ENCODE measurements at places on chromosomes 3 and 15.

DNA sequence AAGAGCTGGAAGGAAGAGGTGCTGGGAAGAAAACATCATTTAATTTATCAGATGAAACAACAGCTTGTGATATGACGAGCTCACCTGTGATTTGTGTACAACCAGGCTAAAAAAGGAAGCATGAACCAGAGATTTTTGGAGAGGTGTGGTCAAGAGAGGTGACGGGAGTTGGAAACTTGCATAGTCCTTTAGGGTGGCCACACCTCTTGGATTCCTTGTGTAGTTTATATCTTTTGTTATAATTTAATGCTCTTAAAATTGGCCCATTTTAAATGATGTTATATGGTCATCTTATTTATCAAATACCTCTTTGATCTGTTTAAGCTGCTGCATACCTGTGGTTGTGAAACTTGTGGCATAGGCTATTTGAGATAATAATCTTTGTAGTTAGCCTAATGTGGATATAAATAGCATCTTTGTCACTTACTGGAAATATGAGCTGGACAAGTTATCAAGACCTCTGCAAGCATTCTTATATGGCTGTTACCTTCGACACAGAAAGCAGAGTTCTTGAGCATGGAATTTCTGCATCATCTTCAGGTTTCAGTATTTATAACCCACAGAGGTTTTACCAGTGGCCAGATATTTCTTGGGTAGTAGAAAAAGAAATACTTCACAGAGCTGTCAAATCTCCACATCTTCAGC is 49.1 kb downstream of the IL1RAP start:
- no peak for DNase-seq

DNA sequence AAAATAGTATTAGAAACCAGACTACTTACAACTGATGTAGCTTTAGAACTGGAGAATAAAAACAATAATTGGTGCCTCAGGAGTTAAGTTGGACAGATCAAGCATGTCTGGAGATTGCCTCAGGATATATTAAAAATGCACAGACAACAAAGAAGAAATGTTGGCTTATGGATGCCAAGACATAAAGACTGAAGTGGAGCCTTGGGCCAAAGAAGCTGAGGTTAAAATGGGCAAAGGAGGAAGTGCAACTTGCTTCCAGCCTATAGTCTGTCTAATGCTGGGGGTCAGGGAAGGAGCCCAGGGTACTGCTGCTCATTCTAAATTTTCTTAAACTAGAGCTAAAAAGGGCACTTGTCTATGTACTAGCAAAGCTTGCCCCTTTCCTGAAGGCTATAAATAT is 77.5 kb downstream of the ESYT3 start:
- no peak for DNase-seq

DNA sequence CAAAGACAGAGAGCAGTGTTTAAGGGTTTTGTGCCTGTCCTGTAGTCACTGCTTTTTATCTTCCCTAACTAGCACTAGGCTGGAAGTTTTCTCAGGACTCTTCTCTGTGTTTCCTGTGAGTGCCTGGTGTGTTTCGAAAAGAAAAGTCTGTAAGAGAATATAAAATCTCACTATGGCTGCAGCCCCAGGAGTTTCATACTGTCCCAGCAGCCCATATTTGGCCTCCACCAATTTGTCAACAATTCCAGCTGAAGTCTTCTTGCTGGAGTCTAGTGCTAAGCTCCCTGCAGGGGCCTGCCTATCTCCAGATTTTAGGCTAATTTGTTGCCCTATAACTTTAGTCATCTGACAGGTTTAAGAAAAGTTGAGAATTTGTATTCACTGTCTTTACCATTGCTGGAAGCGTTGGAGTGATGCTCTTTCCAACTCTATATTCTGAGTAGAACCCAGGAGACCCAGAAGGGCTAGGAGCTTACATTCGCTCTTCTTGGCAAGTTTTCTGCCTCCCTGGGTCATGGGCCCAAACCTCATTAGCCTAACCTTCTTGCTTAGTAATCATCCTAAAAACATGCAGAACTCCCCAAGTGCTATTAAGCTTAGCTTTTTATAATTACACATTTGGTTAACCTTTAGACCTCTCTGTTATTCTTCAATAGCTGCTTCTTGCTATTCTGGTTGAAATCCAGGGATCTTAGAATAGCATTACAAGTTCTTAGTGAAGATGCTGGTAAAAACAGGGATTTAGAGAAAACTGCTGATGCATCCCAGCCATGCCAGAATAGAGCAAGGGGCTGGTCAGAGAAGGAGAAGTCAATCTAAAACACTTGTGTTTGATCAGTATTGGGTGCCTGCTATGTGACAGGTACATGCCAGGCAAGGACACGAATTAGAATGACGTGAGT is 283.1 kb downstream of the NEK10 start:
- DNase-seq, result no peak

- DNase-seq, result no peak
Measured at GRCh38 chr3:158395421-158395820, 175.6 kb upstream of the MLF1 start.

GRCh38 chr3:140453750-140454149 is 224.1 kb upstream of the TRIM42 start:
- no peak for DNase-seq

- no peak for DNase-seq
Measured at GRCh38 chr3:52539010-52539653, 2.7 kb downstream of the UQCC5 start.

DNA sequence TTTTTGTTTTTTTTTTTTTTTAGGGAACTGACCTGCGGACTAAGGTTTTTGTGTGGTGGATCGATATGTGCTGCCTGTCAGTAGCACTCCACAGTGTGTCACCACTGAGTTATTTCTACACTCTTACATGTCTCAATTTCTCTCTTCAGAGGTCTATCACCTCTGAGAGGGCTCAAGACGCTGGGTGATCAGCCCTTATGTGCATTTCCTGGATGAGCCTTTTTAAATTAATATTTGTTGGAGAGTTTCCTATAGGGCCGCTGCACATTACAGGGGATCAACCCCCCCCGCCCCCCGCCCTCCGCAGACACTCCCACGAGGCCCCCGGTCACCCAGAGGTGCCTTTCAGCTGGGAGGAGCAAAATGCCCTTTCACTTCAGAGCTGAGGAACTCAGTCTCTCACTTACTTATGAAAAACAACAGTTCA is 34.5 kb upstream of the AP4E1 start:
- DNase-seq, result no peak

DNA sequence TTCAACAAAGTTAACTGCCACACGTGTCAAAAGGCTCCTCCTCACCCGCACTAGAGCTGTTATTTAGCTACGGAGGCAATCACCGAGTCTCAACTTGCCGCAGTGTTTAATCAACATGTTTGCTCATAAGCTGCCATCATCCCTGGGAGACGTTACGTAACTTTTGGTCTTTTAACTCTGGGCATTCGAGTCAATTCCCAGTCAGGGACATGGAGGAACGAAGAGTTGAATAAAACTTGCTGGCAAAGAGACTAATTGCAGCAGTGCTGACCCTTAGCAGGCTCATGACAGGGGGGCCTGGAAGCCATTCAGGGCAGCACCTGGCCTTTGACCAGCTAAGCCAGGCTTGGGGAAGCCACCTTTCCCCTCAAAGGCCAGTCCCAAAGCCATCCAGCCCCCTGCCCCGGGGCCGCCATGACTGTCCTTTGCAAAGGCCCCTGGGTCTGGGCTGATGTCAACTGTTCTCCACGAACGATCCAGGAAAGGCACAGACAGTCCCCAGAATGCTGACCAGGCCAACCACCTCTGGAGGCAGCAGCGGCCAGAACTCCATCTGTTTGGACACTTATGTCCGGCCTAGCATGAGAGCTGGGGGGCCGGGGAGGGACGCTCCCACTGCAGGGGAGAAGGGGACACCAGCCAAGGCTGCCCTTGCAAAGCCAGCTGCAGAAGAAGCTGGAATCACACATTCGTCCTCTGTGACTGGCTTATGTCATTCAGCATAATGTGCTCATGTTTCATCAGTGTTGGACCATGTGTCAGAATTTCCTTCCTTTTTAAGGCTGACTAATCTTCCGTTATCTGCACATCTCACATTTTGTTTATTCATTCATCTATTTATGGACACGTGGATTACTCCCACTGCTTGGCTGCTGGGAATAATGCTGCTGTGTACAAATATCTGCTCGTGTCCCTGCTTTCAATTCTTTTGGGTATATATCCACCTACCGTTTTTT is 43.7 kb downstream of the PCSK6 start:
- no peak for DNase-seq

GRCh38 chr3:171093462-171093861 is 66.9 kb upstream of the SLC2A2 start:
- no peak for DNase-seq

DNA sequence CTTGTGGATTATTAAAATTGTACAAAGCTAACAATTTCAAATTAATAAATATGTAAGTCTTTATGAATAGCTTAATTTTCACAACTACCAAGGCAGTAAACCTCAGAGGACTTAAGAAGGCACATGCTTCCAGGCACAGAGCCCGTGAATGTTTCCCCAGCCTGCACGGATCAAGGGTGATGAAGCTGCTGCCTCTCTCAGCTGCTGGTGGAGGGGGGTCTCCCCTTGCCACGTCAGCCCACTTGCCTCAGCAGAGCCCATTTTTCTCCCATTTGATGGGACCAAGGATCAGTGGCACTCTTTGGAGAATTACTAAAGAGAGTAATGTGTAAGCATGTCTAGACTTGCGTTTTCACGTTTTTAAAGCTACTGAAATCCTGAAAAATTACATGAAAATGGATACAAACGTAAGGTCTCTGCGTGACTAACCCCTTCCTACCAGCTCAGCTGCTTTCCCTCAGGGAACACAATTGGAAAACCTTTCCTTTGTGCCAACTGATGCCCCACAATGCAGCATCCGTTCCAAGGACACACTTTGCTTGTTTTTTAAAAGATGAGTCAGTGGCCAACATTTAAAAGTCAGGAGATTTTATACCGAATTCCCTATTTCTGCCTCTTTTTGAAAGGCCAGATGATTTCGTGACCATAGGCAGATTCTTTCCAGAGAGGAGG is 494.1 kb downstream of the GABRG3 start:
- DNase-seq, result no peak

- DNase-seq, result peak; percentile 12
Measured at GRCh38 chr3:89314454-89315098, 207.2 kb downstream of the EPHA3 start.

- DNase-seq, result peak; percentile 26
Measured at GRCh38 chr3:152232001-152232400, 36.7 kb upstream of the MBNL1 start.

DNA sequence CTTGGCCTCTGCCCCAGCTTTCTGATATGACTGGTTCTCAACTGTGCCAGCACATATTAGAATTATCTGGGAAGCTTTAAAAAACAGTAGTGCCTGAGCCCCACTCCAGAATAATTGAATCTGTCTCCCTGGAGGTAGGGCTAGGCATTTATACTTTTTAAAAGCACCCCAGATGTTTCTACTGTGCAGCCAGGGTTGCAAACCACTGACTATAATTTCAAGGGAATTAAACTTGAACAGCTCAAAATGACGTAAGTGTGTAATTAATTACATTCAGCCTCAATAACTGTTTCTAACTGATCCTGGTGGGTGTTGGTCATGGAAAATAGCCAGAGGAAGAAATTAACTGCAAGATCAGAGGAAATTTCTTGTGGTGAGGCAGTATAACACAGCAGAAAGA is 4.4 kb upstream of the IRAK2 start:
- DNase-seq, result no peak

- no peak for DNase-seq
Measured at GRCh38 chr3:188178293-188178936, 24.5 kb downstream of the LPP start.

GRCh38 chr3:4752201-4753072 is 226.8 kb upstream of the BHLHE40 start:
- DNase-seq, result no peak

- no peak for DNase-seq
Measured at GRCh38 chr3:142638291-142638690, 42.1 kb downstream of the PLS1 start.

GRCh38 chr3:164918905-164919304 is 159.4 kb downstream of the SI start:
- DNase-seq, result no peak

DNA sequence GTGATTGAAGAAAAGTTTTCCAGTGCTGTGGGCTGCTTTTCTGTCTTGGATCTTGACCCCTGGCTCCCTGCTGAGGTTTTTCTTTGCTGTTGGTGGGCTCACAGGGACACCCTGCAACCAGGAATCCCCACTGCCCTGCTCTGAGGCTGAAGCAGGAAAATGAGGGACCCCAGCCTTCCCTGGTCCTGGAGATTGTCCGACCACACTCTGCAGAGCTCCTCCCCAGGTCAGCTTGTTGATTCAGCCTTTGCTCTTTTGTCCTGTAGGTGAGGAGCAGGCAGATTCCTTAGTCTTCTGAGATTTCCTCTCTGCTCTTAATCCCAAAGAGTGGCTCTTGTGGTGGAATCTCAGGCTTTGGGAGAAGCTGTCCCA is 194.5 kb downstream of the RPLP1 start:
- DNase-seq, result no peak

GRCh38 chr3:67414740-67415139 is 239.7 kb downstream of the SUCLG2 start:
- DNase-seq, result no peak

DNA sequence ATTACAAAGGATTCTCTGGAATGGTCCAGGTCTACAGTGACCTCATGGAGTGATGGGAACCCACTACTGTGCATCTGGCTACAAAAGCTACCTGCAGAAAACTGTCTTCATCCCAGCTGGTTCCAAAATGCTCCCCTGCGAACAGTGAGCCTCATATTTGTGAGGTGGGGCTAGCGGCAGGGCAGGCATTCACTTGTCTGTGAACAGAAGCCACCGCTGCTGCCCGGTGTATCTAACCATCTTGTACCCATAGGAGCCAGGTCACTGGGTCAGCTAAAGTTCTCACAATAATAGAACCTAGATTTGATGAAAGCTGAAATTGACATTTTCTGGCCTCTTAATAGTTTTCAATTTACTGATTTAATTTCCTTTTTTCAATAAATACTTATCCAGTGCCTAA is 150.7 kb downstream of the KLF13 start:
- DNase-seq, result no peak

GRCh38 chr3:158443632-158444031 is 127.4 kb upstream of the MLF1 start:
- DNase-seq, result no peak

- DNase-seq, result no peak
Measured at GRCh38 chr3:64037084-64037483, 13.8 kb upstream of the PSMD6 start.

GRCh38 chr3:15081960-15082664 is 16.8 kb downstream of the RBSN start:
- DNase-seq, result no peak

DNA sequence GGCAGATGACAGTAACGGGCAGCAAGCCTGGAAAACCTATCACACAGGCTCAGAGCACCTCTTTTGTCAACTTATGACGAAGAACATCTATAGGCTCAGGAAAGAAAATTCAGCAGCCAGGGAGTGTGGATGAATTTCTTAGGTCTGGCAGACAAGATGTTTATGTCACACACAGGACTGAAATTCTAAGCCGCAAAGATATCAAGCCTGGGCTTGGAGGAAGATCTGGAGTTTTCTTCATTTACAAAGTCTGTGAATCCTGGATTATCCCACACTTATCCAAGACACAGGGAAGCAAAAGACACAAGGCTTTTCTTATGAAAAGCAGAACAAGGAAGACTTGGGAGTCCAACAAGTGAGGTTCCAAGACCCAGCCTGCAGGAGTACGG is 23.4 kb upstream of the CHCHD6 start:
- no peak for DNase-seq

GRCh38 chr3:9402410-9403228 is 5.2 kb downstream of the SETD5 start:
- peak; percentile 76 for DNase-seq

GRCh38 chr3:192494174-192494573 is 233.2 kb downstream of the FGF12 start:
- peak; percentile 34 for DNase-seq
